ENCODE measurements at places on chromosomes 3 and 15.

DNA sequence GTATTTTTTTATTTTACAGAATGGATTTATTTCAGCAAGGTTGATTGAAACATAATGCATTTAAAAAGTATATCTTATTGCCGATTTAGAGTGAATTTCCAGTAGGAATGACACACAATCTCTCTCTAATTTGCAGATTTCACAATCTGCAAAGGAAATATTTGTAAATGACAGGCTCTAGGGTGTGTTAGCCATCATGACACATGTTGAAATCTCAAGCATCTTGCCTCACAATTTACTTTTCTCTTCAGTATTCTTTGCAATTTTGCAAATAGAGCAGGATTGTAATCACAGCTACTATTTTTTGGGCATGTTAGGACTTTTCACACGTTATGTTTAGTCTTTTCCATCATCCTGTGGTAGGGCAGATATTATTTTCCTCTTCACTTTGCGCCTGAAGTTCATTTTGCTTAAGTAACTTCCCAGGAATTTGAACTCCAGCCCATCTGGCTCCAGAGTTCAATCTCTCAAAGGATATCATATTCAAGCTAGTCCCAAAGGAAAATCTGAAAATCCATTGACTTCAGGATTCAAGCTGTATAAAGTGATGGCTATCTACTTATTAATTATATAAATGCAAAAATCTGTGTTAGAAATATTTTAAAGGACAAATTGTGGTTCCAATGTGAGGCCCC is 55.4 kb downstream of the ATP13A4 start:
- DNase-seq: no peak

GRCh38 chr15:50593761-50594160 is 47.3 kb upstream of the USP50 start:
- no peak for DNase-seq

GRCh38 chr15:36947035-36947719 is 153.2 kb downstream of the MEIS2 start:
- DNase-seq: no peak

- no peak for DNase-seq
Measured at GRCh38 chr3:187629711-187630110, 40.5 kb downstream of the SST start.

- no peak for DNase-seq
Measured at GRCh38 chr15:89401631-89402517, 67.2 kb upstream of the POLG start.

GRCh38 chr3:115423170-115423569 is 200.1 kb upstream of the GAP43 start:
- no peak for DNase-seq

- DNase-seq: no peak
Measured at GRCh38 chr15:39028069-39028468, 463.5 kb upstream of the RASGRP1 start.

- DNase-seq: no peak
Measured at GRCh38 chr15:85035980-85036379, 54.3 kb downstream of the PDE8A start.

DNA sequence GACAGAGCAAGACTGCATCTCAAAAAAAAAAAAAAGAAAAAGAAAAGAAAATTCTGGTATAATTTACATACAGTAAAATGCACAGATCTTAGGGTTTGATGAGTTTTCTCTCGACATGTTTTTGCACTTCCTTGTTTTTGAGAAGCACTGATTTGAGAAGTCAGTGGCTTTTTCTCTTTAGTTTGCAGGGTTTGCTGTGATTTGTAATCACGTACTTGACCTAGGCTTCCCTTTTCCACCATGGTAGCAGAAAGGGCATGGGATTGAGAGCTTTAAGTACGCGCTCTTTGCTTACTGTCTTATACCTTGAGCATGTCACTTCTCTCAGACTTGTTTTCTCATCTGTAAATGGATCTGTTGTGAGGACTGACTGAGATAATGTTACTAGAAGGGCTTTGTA is 4.1 kb downstream of the VHL start:
- no peak for DNase-seq

- no peak for DNase-seq
Measured at GRCh38 chr3:66554178-66554577, 53.4 kb upstream of the LRIG1 start.

DNA sequence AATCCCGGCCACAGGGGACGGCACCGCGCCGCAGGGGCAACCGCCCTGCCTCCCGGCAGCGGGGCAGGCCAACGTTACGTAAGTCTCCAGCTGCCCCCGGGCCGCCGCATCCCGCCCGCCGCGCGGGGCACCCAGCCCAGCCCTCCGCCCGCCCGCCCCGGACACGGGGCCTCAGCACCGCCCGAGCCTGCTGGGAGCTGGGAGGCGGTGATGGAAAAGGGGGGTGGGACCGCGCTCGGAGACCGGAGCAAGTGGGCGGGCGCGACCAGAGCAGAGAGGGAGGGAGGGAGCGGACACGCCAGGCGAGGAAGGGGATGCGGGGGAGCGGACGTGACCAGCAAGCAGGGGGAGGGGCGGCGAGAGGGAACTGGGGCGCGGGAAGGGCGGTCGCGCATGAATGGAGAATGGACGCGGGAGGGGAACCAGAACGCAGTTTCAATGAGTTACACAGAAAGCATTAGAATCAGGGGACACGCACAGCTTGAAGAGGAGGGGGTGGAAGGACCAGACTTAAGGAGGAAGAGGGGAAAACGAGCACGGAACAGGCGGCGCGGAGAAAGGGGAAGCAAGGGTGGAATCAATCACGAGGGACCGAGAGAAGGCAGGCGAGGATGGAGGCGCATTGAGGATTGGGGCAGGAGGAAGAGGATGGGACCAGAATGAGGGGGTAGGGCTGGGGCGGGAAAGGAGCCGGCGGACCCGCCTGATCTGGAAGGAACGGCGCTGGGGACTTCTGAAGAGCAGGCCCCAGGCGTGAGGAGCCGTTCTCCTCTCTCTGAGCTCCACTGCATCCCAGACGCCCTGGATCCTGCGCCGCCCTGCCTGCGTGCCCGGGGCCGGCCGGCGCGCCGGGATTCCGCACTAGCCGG is 559 bp downstream of the PKM start:
- DNase-seq: peak; percentile 72

DNA sequence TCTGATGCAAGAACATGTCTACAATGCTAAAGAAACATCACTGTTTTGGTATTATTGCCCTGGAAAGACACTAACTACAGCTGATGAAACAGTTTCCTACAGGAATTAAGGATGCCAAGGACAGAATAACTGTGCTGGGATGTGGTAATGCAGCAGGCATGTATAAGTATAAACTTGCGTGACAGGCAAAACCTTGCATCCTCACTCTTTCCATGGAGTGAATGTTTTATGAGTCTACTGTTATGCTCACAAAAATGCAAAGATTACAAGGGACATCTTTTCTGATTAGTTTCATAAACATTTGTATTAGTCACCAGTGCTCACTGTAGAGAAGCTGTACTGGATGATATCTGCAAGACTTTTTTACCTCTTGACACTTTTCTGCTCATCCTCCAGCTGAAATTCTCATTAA is 143.6 kb downstream of the NAALADL2 start:
- DNase-seq: no peak

- DNase-seq: no peak
Measured at GRCh38 chr3:134522541-134522940, 36.7 kb downstream of the CEP63 start.

DNA sequence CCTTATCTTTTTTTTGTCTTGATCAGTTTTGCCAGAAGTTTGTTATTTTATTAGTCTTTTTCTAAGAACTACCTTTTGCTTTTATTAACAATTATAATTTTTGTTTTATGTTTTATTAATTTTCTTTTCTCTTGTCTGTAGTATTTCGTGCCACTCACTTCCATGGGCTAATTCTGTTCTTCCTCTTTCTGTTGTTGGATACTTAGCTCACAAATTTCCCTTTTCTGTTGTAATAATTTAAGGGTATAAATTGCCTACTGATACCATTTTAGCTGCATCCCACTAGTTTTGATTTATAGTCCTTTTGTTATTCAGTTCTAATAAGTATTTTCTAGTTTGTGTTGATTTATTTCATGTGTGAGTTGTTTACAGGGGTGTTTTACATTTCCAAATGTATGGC is 48.6 kb downstream of the SNRK start:
- DNase-seq: no peak

- peak; percentile 94 for DNase-seq
Measured at GRCh38 chr3:129485721-129486663, 42.4 kb upstream of the RHO start.

DNA sequence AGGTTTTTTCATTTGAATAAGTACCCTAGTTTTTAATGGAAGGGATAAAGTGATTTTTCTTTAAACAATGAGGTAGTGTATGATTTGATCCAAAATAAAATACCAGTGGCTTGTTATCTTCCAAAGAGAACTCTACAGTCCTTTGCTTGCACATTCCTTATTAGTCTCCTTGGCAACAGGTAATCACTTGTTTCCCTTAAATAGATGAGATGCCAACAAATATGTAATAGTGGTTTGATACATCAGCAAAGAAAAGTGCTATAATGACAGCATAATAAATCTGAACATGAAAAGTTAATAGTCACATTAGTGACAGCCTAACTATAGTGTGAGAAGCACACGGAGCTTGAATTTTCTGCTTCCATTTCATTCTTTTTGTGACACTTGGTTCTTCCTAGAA is 360.2 kb downstream of the ZNF385D start:
- DNase-seq: no peak

GRCh38 chr3:169939751-169940150 is 26.9 kb upstream of the SEC62 start:
- DNase-seq: peak; percentile 11

GRCh38 chr15:47682661-47683060 is 34.6 kb upstream of the SEMA6D start:
- no peak for DNase-seq

GRCh38 chr3:138456961-138457862 is 22.8 kb downstream of the ESYT3 start:
- no peak for DNase-seq

- DNase-seq: no peak
Measured at GRCh38 chr3:41202075-41202833, 2.9 kb downstream of the CTNNB1 start.

GRCh38 chr3:184537885-184538665 is 23.5 kb upstream of the EPHB3 start:
- DNase-seq: peak; percentile 71

- DNase-seq: peak; percentile 51
Measured at GRCh38 chr15:60620708-60621107, 141.8 kb upstream of the ICE2 start.

DNA sequence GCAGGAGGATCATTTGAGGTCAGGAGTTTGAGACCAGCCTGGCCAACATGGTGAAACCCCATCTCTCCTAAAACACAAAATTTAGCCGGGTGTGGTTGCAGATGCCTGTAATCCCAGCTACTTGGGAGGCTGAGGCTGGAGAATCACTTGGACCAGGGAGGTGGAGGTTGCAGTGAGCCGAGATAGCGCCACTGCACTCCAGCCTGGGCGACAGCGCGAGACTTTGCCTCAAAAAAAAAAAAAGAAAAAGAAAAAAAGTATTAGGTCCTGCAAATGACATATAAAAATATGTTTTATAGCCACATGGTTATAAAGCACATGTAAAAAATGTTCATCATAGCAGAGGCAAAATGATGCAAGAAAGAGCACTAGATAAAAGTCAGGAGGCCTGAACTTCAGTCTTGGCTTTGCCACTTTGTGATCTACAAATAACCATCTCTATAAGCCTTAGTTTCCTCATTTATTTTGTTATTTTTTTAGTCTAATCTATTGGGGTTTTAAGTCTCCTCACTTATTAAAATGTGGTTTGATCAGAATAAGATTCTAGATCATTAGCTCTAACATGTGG is 4.9 kb downstream of the SLC12A6 start:
- DNase-seq: no peak

DNA sequence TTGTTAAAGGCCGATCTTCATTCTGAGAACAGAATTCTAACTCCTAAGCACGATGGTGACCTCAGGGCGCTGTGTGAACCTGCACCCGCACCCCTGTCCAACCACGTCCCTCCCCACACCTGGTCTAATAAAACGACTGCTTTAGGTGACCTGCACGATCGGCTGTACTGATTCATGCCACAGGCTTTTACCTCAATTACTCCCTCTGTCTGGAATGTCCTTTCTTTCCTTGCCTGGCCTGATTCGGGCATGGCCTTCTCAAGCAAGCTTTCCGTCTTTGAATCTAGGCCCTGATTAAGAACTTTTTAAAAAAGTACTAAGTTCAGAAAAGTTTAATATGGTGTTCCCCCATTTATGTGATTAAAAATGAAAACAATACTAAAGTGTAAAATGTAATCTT is 842 bp upstream of the U2SURP start:
- DNase-seq: peak; percentile 63

DNA sequence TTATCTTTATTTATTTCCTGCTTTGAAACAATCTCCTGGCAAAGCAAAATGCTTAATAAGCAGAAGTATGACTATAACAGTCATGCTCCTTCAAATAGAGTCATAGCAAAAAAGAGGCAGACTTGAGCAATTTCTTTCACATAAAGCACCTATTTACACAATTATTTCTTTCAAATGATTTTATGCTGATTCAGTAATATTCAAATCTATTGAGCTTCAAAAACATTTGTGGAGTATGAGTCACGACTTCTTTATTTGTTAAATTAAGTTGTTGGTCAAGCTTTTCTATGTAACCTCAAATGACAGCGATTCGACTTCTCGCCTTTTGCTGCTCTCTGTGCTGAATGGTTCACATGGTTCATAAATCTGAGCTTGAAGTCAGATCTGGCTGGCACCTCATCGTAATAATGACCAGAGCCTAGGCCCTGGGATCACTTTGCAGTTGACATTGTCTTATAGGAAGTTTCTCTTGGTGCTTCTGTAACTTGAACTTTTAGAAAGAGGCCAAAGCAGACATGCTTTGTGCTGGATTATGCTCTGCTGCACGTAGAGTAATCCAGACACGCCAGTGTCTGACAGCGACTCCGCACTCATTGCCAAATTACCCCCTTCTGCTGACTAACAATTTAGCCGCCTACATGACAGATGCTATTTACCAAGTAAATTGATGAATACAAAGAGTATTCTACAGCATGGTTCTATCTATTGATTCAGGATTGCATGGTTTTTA is 139.0 kb downstream of the MCTP2 start:
- DNase-seq: no peak

DNA sequence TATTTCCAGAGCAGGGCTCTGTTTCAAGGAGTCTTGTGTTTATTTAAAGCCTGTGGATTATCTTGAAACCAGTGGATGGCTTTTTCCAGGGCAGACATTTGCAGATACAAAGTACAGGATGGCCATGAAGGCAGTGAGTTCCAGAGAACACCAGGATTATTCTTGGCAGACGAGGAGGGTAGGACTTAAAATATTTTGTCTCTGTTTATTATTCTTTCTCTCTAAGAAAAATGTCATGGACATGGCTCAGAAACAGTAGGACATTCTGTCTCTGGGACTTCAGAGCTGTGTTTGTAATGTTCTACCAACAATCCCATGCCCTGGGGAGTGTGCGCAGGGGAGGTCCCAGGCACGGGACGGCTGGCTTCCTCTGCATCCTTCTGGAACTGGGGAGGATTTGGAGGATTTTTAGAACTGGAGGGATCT is 125.9 kb downstream of the ATP10A start:
- DNase-seq: no peak

- no peak for DNase-seq
Measured at GRCh38 chr3:152713989-152714388, 120.9 kb upstream of the P2RY1 start.

- DNase-seq: no peak
Measured at GRCh38 chr15:54212635-54213034, 234.4 kb downstream of the UNC13C start.

All from ELF-1 (cell line).